B cell (primary cell): ENCODE measurements at places on chromosomes 1 and 21. TPM values are rescaled to one million over a fixed set of nuclear protein-coding genes. Genes with fewer than 3 reads are reported as not detected.

- no peak overlapping the region for H3K27ac ChIP-seq
- no peak overlapping the region for H3K4me3 ChIP-seq
- no peaks in the 10 kb centered on the region for H3K4me1 ChIP-seq
Observed at GRCh38 chr1:92820551-92820950, 11.3 kb upstream of the RPL5 start.

Gene TEDDM1
- total RNA-seq: not detected in 2 replicates

Gene OR2T29
- 1.9 and 3.1 TPM in 2 replicates for total RNA-seq

DNA sequence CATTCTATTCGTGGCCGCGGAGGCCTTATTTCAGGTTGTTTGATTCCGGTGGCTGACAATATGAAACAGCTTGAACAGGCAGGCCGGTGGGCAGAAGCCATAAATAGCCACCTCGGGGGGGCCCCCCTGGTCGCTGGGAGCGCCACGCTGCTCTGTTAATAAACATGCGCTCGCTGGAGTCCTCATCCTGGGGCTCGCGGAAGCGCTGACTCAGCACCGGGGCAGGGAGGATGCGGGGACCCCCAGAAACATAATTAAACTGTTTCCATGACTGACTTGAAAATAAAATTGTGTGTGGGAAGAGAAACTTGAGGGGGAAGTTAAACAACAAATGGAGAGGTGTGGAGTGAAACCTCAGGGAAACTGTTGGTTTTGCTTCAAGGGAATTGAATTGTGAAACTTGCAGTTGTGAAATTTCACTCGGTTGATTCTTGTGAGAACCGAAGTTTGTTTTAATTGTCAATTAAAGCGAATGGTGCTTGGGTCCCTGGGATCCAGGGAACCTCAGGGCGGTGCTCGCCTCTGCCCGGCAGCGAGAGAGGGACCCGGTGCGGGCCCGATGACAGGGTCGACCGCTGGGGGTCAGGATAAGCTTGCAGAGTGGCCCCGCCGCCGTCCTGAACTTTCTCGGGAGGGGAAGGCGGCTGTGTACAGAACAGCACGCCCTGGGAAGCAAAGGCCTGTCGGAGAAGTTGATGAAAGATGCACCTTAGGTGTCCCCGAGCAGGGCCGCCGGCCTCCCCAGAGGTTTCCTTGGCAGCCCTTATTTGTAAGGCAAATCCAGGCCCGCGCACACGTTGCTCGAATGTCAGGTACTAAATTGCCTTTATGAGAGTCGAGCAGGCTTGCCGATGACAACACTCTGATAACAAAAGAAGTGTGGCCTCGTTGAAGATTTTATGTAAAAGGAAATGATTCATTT lies 176.9 kb upstream of the LMO4 start:
- DNase-seq: peak; percentile 49
- peaks cover 35% of the 10 kb centered on the region for H3K27me3 ChIP-seq
- no peak overlapping the region for H3K27ac ChIP-seq
- peaks cover 16% of the 10 kb centered on the region for H3K4me1 ChIP-seq
- H3K36me3 ChIP-seq: no peaks in the 10 kb centered on the region

Gene THEM5
- total RNA-seq: not detected in 2 replicates

DNA sequence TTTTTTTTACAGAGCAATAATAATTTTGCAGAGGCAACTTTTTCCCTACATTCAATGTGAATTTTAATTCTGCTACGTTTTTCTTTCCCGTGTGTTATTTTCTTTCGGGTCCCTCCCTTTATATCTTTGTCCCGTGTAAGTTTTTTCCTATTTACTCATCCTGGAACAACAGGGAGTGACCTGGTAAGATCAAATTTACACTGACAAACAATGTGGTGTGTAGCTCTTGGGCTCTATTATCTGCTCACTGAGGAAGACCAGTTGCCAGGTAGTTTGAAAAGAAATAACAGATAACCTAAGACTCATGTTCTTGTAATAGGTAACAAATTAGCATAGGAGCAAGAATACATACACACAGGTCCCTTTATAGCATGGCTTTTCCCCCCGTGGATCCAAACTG lies 33.7 kb upstream of the GUCA2A start:
- H3K4me1 ChIP-seq: no peaks in the 10 kb centered on the region
- no peak overlapping the region for H3K27ac ChIP-seq
- peaks cover 11% of the 10 kb centered on the region for H3K36me3 ChIP-seq
- no peak overlapping the region for H3K4me3 ChIP-seq
- no peak for DNase-seq

Gene TARDBP
- total RNA-seq: 222 and 226 TPM in 2 replicates

DNA sequence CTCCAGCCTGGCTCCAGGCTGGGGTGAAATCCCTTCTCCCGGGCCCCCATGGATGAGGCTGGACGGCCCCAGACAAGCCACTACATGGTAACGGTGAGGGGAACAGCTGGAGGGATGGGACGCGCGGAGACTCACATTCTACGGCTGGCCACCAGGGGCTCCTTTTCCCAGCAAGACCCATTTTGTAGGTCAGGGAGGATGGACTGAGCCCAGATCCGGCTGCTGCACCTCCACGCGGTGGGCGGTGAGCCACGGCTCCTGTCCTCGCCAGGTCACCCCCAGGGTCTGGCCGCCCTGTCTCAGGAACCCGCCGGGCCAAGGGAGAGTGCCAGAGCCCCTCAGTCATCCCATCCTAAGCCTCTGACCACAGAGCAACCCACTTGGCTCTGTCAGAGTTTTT lies 75.0 kb upstream of the ACTRT2 start:
- H3K36me3 ChIP-seq: no peaks in the 10 kb centered on the region
- no peak overlapping the region for H3K4me3 ChIP-seq
- peaks cover 42% of the 10 kb centered on the region for H3K4me1 ChIP-seq

GRCh38 chr1:224168859-224169380 lies 14.1 kb upstream of the DEGS1 start:
- peak; percentile 85 for DNase-seq
- no peaks in the 10 kb centered on the region for H3K36me3 ChIP-seq
- H3K27me3 ChIP-seq: no peaks in the 10 kb centered on the region
- peaks cover 26% of the 10 kb centered on the region for H3K4me1 ChIP-seq

DNA sequence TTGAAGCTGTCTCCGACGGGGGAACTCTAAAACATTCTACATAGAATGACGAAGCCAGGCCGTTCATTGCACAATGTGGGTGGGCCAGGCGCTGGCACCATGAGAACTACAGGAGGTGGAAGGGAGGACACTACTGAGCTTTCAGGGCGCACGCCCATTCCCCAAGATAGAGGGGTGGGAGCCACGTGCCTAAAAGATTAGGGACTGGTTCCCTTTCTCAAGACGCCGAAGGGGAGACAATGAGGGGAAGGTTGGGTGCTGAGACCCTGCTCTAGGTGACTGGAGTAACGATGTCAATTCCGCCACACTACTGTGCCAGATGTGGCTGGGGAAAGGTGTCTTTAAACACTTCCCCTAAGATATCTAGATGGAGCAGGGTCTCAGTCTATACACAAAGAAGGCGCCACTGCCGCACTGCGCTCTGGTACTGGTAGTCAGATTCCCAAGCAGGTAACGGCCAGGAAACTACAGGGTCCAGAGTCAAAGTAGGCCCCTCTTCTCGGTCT lies 782 bp downstream of the CSDE1 start:
- peak overlapping the region; percentile 99 for H3K27ac ChIP-seq
- peaks cover 51% of the 10 kb centered on the region for H3K4me1 ChIP-seq
- no peak for DNase-seq
- no peaks in the 10 kb centered on the region for H3K36me3 ChIP-seq
- no peaks in the 10 kb centered on the region for H3K27me3 ChIP-seq

DNA sequence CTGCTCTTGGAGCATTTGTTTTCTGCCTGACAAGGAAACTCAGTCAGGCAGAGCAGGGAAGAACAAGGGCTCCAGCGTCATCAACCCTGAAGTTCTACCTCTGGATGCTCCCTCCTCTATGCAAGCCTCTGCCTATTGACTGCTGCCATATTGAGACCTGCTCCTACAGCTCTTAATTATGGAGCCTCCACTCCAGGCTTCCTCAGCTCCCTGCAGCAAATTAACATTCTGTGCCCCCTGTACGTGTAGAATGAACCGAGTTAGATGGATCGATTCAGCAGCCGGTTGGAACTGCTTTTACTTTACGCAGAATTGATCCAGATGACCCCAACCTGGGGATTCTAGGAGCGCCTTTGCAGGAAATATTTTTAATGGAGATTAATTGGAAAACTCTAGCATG lies 68.7 kb downstream of the KIRREL1 start:
- H3K36me3 ChIP-seq: no peaks in the 10 kb centered on the region
- H3K4me3 ChIP-seq: no peak overlapping the region
- no peak overlapping the region for H3K27ac ChIP-seq
- no peak for DNase-seq

DNA sequence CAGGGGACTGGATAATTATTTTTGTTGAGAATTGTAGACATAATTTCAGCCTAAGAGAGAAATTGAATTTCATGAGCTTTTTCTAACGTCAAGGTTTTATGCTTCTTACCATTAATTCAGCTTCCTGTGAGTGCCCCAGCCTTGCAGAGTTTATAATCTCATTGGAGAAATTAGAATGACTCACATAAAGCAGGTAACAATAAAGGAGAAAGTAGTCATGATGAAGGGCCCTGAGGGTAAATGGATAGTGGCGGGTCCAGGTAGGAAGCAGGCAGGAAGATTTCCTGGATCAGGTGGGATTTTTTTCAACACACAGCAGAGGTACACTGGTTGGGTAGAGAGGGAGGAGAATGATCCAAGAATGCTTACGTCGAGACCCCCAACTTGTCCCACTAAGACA lies 311.4 kb downstream of the BARHL2 start:
- no peaks in the 10 kb centered on the region for H3K27me3 ChIP-seq
- DNase-seq: no peak
- no peaks in the 10 kb centered on the region for H3K4me1 ChIP-seq
- H3K36me3 ChIP-seq: no peaks in the 10 kb centered on the region
- no peak overlapping the region for H3K27ac ChIP-seq

DNA sequence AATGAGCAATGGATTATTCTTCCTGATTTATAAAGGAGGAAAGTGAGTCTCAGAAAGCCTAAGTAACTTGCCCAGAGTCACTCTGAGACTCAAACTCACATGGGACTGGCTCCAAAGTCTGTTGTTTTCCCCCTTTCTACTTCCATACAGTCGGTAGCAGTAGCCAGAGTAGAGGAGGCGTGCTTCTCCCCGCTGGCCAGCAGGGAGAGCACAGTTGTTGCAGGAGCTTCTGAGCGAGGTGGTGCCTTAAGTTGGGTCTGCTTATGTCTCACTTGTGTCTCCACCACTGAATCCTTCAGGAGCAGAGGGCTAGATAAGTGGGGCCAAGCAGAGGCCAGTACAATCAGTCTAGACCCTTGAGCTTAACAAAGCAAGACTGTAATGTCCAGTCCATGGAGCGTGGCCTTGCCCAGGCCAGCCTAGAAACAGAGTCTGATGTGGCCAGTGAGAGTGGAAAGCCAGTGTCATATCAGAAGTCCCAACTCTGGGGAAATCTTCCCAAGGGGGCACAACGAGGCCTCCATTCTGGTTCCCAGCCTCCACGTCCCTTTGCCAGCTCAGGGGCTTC lies 181.9 kb downstream of the ZSCAN20 start:
- H3K27ac ChIP-seq: no peak overlapping the region
- no peaks in the 10 kb centered on the region for H3K36me3 ChIP-seq
- H3K4me3 ChIP-seq: no peak overlapping the region
- no peak for DNase-seq

GRCh38 chr1:20440785-20441200 lies 45.2 kb downstream of the CAMK2N1 start:
- H3K27me3 ChIP-seq: no peaks in the 10 kb centered on the region
- no peak overlapping the region for H3K27ac ChIP-seq
- DNase-seq: peak; percentile 48
- H3K4me3 ChIP-seq: no peak overlapping the region

DNA sequence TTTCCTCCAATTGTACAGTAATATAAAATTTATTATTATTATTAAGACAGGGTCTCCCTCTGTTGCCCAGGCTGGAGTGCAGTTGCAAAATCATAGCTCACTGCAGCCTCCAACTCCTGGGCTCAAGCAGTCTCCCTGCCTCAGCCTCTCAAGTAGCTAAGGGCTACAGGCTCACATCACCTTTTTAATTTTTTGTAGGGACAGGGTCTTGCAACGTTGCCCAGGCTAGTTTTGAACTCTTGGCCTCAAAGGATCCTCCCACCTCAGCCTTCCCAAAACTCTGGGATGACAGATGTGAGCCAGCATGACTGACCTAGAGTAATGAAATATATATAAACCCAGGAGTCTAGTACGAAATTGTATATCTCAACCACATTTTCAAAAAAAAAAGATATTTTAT lies 49.2 kb downstream of the B3GALNT2 start:
- no peak for DNase-seq
- no peak overlapping the region for H3K27ac ChIP-seq
- H3K4me3 ChIP-seq: no peak overlapping the region
- H3K4me1 ChIP-seq: no peaks in the 10 kb centered on the region
- no peaks in the 10 kb centered on the region for H3K27me3 ChIP-seq

Gene WNT3A
- not detected in 2 replicates for total RNA-seq

Gene NCAM2
- total RNA-seq: not detected in 2 replicates

DNA sequence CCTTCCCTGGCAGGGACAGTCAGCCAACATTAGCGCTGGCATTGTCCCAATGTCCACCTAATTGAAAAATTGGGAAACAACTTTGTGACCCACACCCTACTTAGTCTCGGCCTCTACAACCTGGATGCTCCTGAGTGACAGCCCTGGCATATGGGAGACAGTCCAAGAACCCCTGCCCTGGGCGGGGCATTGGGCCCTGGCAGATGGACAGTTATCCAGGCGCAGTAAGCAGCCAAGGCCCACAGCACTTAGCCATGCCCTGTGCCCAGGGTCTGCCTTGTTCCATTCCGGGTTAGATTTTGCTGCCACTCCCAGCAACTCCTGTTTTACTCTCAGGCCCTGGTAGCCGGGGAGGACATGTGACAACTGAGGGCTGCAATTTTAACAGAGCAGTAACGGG lies 50.3 kb downstream of the NFASC start:
- DNase-seq: no peak
- H3K27ac ChIP-seq: no peak overlapping the region
- no peaks in the 10 kb centered on the region for H3K4me1 ChIP-seq

Gene SLC30A7
- total RNA-seq: 26.7 and 28.6 TPM in 2 replicates

Gene CELA3B
- total RNA-seq: not detected in 2 replicates
